Thyroid gland (tissue), 4 donors: ENCODE measurements at places on chromosomes 2 and 18. TPM values are rescaled to one million over a fixed set of nuclear protein-coding genes. Genes with fewer than 3 reads are reported as not detected.
A peak's percentile ranks its signal among the peaks of the same experiment; 100 is the strongest.

CLHC1 gene
- 24.7 TPM for total RNA-seq

GRCh38 chr2:206989311-206989710 is 50.0 kb downstream of the CPO start:
- peak; percentile 29 for DNase-seq

TSPYL6 gene
- not detected for total RNA-seq

- no peak for DNase-seq
Observed at GRCh38 chr18:80088823-80089222, 20.2 kb upstream of the ADNP2 start.

ZC3H8 gene
- total RNA-seq, result 68.1 TPM

- no peak for DNase-seq
Observed at GRCh38 chr2:145029081-145029480, 509.2 kb upstream of the ZEB2 start.

LOXL3 gene
- 5.6 TPM for total RNA-seq

VAMP5 gene
- total RNA-seq, result 18.3 TPM

DNA sequence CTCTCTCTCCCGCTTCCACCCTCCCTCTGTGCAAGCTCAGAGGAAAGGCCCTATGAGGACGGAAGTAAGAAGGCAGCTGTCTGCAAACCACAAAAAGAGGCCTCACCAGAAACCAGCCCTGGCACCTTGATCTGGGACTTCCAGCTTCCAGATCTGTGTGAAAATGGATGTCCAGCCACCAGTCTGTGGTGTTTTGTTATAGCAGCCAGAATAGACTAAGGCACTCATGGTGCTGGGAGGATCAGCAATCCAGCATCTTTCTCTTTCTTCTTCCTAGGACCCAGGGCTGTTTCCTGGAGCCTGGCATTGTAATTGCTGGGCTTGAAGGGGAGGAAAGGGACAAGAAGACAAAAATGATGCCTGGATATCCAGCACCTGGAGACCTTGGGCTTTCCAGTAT is 122.5 kb downstream of the SOCS6 start:
- DNase-seq, result no peak
